ENCODE measurements at places on chromosomes 3 and 15.

DNA sequence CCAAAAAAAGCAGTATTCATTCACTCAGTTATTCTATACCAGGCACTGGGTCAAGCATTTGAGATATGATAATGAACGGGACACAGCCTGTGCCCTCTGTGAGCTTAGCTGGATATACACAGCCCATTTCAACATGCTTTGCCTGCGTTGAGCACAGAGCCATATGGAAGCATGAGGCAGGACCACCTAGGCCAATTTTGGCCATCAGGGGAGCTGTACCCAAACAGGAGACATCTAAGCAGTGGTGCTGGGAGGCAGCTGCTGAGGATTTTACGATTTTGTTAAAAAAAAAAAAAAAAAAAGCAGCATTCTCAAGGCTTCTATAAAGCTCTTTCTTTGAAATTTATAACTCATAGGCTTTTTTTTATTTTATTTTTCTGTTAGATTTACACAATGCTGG lies 87.2 kb upstream of the SLC2A2 start:
- DNase-seq, result no peak

- DNase-seq, result no peak
These were observed 34.1 kb upstream of the TM4SF1 start for GRCh38 chr3:149411583-149411982.

GRCh38 chr3:100335434-100335833 lies 877 bp downstream of the NIT2 start:
- DNase-seq, result no peak

DNA sequence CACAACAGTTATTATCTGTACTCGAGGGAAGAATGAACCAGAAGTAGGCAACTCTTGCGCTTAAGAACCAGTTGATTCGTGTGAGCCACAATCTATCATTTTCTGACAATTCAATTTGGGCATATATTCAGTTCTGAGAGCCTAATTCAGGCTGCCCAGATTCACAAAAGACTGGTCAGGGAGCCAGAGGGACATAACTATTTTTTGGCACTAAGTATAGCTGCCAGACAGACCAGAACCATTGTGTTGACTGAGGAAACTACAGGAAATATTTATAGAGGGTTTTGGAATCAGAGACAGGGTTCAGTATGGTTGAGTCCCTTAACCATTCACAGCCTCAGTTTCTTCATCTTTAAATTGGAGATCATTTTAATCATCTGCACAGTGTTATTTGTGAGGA lies 226.7 kb downstream of the TAFA4 start:
- DNase-seq, result no peak

- DNase-seq, result no peak
These were observed 14.9 kb upstream of the SELENOT start for GRCh38 chr3:150588027-150588830.

- no peak for DNase-seq
These were observed 1.2 kb downstream of the BLOC1S6 start for GRCh38 chr15:45588219-45588875.

DNA sequence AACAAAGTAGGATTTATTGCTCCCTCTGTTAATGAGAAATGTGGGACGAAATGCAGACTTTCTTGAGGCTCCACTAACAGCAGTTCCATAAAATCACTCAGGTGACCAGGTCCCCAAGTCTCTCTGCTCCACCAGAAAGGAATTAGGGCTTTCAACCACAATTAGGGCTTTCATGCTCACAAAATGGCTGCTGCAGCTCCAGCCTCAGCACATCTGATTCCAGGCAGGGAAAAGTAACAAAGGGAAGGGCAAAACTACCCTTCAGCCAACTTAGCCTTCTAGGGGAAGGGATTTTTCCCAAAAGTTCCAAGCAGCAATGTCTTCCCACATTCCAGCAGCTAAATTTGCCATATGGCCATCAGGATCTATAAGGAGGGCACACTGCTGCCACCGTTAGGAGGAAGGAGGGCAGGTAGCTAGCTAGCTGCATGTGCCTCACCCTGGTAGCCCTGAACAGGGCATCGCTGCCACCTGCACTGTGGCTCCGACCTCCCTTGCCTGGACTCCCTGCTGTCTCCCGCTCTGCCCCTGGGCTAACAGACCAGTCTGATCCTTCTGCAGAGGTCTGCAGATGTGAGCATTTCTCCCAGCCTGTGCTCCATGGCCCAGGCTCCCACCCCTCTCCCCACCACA lies 12.8 kb downstream of the CFAP100 start:
- no peak for DNase-seq

DNA sequence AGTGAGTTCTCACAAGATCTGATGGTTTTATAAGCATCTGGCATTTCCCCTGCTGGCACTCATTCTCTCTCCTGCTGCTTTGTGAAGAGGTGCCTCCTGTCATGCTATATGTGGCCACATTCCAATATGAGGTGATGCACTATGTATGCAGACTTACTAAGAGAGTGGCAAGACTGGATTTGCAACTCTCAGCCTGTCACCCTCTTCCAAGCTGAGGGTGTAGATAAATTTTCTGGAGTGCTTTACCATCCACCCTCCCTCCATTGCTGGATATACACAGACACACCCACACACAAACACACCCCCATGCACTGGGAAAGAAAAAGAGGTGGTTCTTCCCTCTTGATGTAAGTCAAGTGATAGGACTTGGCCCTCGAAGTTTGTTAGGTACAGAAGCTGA lies 30.2 kb upstream of the CHMP2B start:
- no peak for DNase-seq

- peak; percentile 31 for DNase-seq
These were observed 1.4 kb downstream of the FURIN start for GRCh38 chr15:90869601-90870353.

GRCh38 chr15:67085818-67086636 lies 20.6 kb downstream of the SMAD3 start:
- DNase-seq, result no peak

GRCh38 chr3:77068808-77069207 lies 28.9 kb downstream of the ROBO2 start:
- no peak for DNase-seq

GRCh38 chr15:93474728-93475127 lies 385.7 kb upstream of the RGMA start:
- DNase-seq, result no peak

GRCh38 chr3:115022835-115023398 lies 124.2 kb downstream of the ZBTB20 start:
- no peak for DNase-seq

GRCh38 chr3:55585856-55586255 lies 98.8 kb upstream of the WNT5A start:
- DNase-seq, result no peak

GRCh38 chr15:79432345-79433275 lies 474 bp downstream of the MINAR1 start:
- no peak for DNase-seq

GRCh38 chr15:30953731-30954378 lies 37.6 kb downstream of the MTMR10 start:
- no peak for DNase-seq

- no peak for DNase-seq
These were observed 424.1 kb downstream of the ZNF385D start for GRCh38 chr3:21326704-21327475.

DNA sequence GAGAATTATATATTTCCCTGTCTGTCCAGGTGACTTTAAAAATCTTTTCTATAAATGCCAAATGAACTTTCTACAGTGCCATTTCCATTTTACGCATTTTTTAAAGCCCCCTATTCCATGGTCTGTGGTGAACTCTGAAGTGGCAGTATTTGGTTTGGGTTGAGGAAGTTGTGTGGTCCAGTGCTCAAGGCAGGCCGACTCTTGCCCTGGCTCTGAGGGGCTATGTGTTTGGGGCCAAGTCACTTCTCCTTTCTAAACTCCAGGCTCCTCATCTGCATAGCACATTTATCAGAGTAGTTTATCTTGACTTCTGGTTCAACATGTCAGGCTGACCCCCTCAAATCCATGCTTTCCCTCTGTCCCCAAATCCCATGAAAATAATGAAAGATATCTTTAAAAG lies 14.1 kb downstream of the TTC21A start:
- DNase-seq, result no peak
